ENCODE measurements at places on chromosomes 1 and 21.

- DNase-seq = no peak
Observed at GRCh38 chr1:103056423-103056822, 51.9 kb downstream of the COL11A1 start.

DNA sequence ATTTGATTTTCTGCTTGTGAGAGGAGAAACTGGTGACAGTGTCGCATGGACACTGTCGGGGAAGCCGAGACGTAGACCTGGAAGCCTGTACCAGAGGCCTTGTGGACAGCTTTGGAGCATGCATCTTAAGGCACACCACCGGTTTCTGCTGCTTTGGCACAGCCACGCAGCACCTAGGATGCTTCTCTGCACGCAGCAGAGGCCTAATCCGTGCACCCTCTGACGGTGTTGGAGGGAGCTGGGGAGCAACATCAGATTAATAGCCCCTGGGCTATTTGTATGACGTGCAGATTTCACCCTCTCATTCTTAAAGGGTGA, 30.3 kb downstream of the TEX35 start:
- no peak for DNase-seq

DNA sequence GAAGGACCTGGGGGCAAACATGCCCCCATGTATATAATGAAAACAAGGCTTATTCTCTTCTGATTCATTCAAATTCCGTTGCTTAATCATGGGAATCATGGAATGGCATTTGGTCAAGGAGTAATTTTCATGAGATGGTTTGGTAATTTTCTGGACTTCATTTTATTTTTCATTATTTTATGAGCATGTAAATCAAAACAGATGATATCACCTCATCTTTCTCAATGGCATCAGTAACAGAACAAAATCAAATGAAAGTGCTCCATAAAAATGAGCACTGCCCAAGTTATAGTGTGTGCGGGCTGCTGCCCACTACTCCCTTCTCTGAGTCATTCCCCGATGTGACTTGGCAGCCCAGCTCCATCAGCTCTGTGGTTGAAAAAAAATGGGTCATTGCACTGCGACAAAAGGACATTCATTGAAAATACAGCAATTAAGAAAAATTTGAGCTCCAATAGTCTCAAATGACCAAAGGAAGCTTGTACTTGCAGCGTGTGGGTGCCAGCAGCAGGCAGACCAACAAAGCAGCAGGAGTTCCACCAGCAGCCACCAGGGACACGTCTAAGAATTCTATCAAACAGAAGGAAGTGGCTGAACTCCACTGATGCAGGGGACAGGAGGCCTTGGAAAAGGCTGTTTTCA, 84.3 kb upstream of the VAV3 start:
- DNase-seq = no peak

DNA sequence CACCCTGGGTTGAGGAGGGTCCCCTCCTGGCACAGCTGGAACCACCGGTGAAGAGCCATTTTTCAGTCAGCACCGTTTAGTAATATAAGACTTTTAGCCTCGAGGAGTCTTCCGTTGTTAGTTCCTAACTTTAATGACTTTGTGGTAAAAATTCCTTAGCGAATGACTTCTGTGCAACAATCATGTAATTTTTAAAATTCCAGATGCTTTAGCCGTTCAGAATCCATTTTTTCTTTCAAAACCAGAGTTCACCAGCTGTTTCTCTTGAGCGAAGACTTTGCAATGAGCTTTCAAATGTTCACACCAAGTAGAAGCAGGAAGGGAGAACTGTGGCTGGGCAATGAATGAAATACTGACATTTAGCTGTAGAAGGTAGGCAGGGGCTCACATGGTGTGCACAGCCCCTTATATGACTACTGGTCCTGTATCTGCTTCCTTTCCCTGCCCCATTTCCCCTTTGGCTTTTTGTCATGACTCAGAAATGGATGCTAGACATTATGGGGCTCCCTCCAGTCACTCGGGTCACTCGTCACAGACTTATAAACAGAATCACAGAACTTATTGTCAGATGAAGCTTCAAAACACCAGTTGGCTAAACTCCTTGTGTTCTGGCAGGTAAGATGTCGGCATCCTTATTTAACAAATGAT, 4.1 kb downstream of the DISC1 start:
- DNase-seq = no peak

- DNase-seq = no peak
Observed at GRCh38 chr1:52633291-52633754, 355 bp downstream of the SHISAL2A start.

DNA sequence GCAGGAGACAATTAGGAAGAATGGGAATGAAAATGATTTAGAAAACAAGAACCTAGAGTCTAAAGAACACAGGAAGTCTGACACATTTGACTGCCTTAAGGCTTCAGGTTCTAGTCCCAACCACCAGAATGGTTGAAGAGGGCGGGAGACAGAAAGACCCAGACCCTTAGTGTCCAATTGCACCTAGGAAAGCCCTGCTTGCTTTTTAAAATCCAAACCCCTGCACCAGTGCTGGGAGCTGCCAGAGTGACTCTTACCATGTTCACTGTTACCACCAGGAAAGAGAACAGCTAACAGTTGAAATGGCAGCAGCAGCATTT, 265 bp downstream of the CD1B start:
- DNase-seq = no peak

GRCh38 chr1:97364086-97364485, 556.7 kb downstream of the DPYD start:
- no peak for DNase-seq

GRCh38 chr1:51750218-51750617, 128.3 kb downstream of the NRDC start:
- DNase-seq = no peak

DNA sequence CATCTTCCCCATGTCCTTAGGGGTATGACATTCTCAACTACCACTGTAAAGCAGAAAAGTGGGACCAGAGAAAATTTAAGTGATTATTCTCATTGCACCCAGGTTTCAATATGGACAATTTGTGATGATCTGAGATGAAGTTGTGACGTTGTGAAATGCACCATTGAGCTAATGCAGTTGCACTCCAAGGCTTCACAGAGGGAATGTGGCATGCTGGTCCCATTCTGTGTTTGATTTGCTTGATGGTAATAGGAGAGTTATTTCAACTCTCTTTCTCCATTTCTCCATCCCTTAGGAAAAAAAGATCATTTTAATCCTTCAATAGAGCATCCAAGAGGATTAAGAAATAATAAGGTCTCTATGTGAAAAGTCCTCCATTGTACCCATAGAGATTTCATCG, 136.6 kb downstream of the SLC30A10 start:
- DNase-seq = no peak

- DNase-seq = no peak
Observed at GRCh38 chr1:91831132-91831930, 54.6 kb downstream of the TGFBR3 start.

GRCh38 chr1:230264342-230264741, 161.8 kb downstream of the PGBD5 start:
- DNase-seq = no peak

- DNase-seq = no peak
Observed at GRCh38 chr1:181767001-181767708, 283.8 kb downstream of the CACNA1E start.

DNA sequence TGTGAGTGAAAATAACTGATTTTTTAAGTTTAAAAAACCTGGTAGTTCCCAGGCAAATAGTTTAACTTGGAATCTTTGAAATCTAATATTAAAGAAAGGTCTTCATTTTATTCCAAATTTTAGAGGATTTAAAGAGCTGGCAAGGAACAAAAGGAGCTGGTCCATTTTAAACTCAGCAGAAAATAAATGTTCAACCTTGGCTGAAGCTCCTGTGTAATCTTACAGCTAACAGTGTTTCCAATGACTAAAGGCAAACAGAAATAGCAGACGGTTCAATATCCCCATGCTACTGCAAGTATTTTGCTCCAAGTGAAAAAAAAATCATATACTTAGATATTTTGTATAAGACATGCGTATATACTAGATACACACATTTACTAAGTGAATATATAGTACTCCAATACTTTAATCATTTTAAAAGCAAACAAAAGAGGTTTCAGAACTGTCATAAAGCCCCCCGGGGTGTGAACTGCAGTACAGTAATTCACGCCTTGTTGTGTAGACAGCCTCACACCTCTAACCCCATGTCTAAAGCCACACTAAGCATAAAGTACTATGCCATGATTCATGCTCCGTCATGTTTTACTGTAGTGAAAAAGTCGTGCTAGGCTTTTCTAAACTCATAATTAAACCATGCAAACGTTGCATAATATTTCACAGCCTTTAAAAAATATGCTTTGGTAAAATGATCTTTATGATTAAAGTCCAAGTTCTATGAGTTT, 132.2 kb downstream of the CLIC6 start:
- DNase-seq = no peak

GRCh38 chr1:43348343-43348808, 10.4 kb upstream of the CDC20 start:
- no peak for DNase-seq

DNA sequence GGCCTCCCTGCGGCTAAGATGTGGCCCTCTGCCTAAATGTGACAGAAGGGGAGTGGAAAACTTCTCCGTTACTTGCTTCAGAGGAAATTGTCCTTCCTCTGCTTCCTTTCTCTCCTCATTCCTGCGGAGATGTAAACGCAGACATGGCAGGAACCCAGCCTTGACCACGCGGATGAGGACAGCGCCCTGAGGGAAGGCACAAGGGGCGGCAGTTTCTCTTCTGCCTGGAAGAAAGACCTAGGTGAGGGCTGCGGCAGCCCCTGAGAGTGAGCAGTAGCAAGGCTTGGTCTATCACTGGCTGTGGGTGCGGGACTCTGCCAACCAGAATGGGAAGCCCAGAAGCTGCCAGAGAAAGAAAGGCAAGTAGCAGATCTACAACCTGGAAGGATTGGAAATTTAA, 14.0 kb upstream of the CTPS1 start:
- no peak for DNase-seq

GRCh38 chr21:40512590-40512989, 334.4 kb downstream of the DSCAM start:
- no peak for DNase-seq

DNA sequence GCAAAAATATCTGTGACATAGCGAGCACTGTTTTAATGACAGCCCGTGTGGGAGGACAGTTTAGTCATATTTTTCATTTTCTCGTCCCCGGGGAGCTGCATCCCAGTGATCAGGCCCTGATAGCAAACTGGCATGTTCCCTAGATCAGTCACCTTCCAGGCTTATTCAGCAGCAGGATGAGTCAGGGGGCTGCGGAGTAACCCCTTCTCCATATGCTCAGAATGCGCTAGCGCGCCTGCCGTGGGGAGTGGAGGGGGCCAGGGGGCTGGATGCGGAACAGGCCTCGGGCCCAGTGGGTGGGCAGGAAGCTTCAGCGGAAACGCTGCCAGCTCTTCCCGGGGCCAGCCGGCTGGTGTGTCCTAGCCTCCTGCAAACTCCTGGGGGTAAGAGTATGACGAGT, 94.0 kb downstream of the KCND3 start:
- DNase-seq = no peak

DNA sequence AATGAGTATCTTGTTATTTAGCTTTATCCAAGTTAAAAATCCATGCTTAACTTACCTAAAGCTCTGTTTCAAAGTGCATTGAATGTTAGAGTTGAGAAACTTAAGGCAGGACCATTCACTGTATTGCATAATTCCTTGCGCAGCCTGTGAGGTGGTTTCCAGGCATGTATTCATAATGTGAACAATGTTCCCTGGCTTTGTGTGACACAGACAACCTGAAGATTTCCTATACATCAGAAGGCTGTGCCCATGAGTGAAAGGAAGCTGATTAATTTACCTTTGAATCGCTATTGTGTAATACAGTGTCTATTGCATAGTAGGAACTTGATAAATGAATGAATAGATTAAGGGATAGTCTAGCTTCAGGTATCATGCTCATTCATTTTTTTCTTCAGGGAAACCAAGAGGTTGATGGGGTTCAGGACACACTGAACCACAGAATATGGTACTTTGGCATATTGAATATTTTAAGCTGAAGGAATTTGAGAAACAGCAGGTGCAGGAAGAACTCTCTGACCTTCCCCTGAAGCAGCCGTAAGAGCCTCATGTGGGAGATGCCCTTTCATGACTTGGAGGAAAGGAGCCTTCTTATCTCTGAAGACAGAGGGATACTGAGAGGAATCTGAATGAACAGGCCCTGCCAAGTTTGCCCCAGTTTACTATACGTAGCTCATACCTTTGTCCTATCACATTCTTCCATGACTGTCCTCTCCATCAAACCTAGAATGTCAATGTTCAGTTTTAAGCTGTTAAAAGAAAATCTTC, 88.6 kb upstream of the GNG12 start:
- no peak for DNase-seq

DNA sequence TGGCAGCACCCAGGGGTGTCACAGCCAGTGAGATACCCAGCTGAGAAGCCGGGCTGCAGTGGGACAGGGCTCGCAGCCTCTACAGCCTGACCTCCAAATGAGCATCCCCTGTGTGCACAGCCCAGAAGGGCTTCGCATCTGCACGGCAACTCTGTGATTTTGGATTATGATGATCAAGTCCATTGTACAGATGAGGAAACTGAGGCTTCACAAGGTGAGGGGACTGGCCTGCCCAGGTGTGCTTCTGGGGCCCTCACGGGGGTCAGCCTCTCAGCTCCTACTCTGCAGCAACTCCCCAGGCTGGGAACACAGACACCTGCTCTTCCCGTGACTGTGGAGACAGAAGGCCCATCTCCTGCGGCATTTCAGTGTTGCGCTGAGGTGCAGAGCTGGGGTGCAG, 8.8 kb upstream of the HES5 start:
- no peak for DNase-seq

GRCh38 chr1:170791941-170792340, 128.0 kb downstream of the PRRX1 start:
- no peak for DNase-seq

DNA sequence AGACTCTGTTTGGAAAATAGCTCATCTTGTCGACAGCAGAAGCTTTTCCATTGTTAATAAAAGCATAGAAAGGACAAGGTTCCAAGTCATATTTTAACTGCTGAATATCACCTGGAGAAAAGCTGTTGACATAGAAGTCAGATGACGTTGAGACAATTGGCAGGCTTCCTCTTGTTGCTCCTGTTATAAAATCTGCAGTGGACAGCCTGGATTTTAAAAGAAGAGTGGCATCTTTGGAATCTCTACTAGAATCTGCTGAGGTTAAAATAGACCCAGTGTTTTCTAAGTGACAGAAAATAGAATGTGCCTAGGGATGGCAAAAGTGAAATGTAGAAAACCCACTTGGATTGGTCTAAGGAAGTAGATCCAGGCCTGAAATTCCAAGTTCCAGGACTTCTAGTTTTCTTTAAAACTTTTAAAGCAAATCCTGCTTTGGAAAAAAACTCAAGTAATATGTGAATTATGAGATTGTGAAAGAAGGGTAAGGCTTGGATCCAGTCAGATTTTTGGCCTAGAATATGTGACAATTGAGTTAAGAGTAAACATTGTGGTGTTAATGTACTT, 53.6 kb upstream of the NEXN start:
- DNase-seq = no peak

GRCh38 chr1:16204634-16205333, 7.7 kb downstream of the ARHGEF19 start:
- DNase-seq = no peak

DNA sequence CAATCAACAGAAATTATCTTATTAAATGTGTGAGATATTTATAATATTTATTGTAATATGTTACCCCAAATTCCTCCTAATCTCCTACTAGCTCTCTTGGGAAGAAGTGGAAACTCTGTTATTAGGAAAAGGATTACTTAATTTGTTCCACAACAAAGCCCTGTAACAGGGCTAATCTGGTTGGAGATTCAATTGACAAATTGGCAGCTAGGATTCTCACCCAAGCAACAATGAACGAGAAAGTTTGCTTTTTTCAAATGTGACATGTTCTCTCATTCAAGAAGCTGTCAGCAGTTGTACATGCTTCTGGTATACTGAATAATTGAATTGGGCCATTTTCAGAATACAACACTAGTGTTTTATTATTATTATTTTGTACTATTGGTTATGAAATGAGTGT, 367.9 kb upstream of the ADGRL4 start:
- no peak for DNase-seq

GRCh38 chr1:174769961-174770549, 229.7 kb upstream of the CACYBP start:
- no peak for DNase-seq
